ENCODE measurements at places on chromosomes 4 and X.

GRCh38 chrX:8192276-8192675 is 21.2 kb upstream of the VCX2 start:
- DNase-seq = no peak

DNA sequence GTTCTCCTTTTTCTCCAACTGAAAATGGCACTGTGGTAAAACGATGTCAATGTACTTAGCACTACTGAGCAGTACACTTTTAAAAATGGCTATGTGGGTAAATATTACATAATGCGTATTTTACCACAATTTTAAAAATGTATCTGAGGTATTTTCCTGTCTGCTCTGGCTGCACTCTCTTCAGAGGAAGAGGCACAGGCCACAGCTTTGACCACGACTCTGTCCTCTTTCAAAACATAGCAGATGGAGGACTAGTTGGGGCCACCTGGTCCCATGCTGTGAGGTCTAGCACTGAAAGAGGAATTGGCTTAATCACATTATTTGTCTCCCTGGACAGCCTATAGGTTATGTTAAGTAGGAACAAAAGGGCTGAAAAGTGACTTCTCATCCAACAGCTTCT is 5.2 kb downstream of the KCNE5 start:
- DNase-seq = no peak

- no peak for DNase-seq
These were observed 153.2 kb upstream of the FRG1 start for GRCh38 chr4:189787216-189788031.

DNA sequence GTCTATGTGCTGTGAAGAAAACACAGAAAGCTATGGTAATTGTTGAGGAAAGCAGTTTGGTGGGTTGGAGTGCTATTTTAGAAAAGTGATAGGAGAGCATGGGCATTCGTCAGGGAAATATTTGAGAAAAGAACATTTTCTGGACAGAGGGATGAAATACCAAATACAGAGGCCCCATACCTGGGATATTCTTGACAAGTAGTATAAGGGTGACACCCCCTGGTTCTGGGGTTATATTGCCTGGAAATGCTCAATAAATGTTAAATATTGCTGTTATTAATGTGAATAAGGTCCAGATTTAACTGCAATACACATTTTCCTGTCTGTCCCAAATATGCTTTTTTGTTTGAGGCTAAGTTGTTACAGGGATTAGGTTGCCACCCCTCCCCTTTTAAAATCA is 42.9 kb downstream of the WWC2 start:
- peak; percentile 23 for DNase-seq

DNA sequence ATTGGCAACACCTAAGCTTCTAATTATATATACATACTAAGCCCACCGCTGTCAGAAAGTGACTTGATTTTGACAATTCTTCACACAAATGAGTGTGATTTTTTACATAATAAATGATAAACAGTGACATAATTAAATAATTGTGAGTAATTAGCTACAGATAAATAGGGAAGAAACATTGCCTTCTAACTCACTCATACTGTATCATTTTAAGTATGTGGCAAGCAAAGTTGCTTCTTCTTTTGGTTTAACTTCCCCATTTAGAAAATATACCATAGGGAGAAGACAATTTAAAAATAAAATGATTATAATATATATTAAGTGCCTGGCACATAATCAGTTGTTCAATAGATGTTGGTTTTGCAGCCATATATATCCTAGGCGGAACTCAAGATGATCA is 644.2 kb downstream of the FSTL5 start:
- no peak for DNase-seq

DNA sequence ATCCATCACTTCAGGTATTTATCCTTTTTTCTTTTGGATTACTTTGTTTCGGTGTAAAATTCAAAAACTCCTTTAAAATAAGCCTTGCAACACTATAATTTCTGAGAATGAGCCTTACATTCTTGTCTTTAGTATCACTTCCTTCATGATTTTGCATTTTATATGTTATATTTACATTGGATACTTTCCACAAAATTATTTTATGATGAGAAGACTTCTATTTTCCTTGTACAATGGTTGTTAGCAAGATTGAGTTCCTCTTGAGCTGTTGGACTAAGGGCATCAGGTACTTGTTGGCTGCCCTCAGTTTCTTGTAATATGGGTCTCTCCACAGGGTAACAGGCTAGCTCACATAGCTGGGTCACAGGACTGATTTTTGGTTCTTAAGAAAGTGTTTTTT is 22.7 kb upstream of the HPGDS start:
- DNase-seq = no peak

DNA sequence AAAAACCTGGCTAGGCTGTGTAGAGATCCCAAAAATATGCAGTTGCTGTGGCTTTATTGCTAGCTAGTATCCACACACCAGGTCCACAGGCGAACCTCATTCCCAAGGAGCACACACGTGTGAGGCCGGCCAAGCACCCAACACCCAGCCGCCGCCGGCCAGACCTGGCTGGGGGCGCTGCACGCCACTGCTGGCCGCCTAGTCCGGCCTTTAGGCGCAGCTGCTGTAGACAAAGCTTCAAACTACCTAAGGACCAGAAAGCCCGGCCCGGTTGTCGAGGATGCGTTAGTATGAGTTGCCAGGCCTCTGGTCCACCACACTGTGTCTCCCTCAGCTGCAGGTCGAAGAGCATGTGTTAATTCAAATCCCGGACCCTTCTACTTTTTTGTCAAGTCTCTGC is 3.1 kb downstream of the POU3F4 start:
- no peak for DNase-seq

DNA sequence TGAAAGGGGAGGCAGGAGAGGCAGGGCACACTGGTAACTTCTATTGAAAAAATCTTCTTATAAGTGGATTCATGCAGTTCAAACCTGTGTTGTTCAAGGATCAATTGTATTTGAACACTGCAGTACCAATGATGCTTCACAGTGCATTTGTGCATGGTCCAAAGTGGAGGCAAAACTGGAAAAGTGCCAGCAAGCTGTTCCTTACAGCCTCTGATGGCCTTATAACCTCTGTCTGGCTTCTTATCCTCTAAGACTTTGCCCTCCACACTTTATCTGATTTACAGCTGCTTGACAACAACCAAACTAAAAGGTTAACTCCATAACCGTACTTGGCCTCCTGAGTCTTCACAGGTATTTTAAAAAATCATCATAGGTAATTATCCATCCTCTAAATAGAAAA is 40.4 kb downstream of the MAGEB17 start:
- DNase-seq = no peak

DNA sequence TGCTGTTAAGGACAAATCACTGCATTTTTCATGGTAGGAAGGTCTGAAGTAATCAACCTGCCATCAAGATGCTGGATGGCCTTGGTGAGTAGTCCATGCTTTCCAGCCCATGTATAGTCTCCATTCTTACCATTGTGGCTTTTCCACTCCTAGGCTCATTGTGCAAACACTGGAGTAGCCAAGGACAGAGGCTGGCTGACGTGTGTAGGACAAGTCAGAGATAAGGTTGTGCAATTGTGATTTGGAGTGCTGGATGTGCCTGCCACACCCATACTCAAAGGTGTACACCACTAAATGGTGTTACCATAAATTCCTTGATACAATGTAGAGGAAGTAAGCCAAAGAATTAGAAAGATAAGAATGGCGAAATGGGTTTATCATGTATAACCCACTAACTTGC is 26.3 kb upstream of the RADX start:
- DNase-seq = no peak

All from hematopoietic multipotent progenitor cell treated with erythropoietin and hydrocortisone succinate and interleukin-3 and kit ligand, for 8 days (in vitro differentiated cells).